Right kidney (tissue), 9 donors: ENCODE measurements at places on chromosomes 16 and 17.

GRCh38 chr16:89159066-89159849 is 12.3 kb upstream of the CDH15 start:
- DNase-seq: no peak

DNA sequence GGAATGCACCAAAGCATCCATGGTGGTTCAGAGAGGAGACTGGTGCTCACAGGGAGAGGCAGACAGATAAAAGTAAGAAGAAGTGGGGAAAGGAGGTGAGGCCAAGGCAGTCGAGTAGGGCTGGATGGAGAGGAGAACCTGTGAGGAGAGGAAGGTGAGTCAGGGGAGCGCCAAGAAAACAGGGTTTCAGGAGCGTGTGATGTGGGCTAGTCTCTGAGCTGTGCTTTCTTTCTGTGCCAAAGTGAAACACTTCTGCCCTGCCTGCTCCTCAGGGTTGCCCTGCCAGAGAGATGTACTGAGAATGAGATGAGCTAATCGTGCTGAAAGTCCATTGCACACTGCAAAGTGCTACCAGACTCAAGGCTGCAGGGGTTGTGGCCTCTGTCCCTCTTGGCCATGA is 310.7 kb upstream of the CCL2 start:
- DNase-seq: no peak

- no peak for DNase-seq
Observed at GRCh38 chr17:6191405-6192324, 121.5 kb downstream of the WSCD1 start.

DNA sequence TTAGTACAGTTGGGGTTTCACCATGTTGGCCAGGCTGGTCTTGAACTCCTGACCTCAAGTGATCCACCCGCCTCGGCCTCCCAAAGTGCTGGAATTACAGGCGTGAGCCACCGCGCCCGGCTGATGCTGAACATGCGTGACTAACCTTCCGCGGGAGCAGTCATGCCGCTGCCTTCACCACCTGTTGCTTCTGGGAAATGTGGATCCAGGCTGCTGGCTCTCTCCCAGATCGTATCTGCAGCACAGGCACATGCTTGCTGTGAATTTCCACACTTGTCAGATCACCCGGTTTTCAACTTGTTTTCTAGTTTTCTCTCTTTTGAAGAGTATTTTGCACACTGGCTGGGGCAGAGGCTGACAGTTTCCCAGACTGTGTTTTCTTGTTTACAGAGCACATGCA is 97.9 kb downstream of the ADCY9 start:
- no peak for DNase-seq

DNA sequence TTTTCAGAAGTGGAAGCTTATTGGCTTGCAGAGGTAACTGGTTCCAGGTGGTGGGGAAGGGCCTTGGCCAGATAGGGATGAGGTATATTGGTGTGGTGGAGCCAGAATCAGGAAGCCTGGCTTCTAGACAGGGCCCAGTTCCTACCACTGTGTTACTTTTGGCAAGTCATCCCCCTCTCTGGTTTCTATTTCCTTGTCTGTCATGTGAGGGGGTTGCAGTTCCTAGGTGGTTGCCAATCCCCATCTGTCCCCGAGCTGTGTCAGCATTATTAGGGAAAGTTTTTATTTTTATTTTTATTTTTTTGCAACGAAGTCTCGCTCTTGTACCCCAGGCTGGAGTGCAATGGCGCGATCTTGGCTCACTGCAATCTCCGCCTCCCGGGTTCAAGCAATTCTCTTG is 3.0 kb downstream of the SMCR8 start:
- DNase-seq: no peak

- DNase-seq: no peak
Observed at GRCh38 chr16:84111525-84111924, 5.2 kb downstream of the MBTPS1 start.

DNA sequence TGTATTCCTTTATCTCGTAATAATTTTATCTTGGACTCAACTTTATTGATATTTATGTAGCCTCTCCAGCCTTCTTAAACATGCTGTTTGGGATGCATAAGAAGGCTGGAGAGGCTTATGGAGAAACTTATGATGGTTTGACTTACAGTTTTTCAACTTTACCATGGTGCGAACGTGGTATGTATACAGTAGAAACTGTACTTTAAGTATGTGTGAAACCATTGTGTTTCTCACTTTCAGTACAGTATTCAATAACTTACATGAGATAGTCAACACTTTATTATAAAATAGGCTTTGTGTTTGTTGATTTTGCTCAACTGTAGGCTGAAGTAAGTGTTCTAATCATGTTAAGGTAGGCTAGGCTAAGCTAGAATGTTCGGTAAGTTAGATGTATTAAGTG is 206.8 kb downstream of the SEC14L1 start:
- no peak for DNase-seq

DNA sequence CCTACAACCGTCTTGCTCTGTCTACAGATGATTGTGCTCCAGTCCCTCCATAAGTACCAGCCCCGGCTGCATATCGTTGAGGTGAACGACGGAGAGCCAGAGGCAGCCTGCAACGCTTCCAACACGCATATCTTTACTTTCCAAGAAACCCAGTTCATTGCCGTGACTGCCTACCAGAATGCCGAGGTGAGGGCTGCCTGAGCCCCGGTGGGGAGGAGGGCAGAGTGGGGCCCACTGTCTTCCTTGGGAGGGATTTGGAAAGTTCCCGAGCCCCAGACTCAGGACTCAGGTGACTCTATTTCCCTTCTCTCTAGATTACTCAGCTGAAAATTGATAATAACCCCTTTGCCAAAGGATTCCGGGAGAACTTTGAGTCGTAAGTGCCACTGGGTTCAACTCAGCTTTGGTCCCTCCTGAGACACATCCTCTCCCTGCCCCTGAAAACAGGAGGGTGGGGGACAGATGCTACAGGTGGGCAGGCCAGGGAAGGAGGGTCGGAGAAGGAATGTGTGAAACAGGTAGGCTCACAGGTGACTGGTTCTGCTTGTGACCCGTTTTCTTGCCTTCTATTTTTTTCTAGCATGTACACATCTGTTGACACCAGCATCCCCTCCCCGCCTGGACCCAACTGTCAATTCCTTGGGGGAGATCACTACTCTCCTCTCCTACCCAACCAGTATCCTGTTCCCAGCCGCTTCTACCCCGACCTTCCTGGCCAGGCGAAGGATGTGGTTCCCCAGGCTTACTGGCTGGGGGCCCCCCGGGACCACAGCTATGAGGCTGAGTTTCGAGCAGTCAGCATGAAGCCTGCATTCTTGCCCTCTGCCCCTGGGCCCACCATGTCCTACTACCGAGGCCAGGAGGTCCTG is 11.4 kb downstream of the TBX21 start:
- no peak for DNase-seq

DNA sequence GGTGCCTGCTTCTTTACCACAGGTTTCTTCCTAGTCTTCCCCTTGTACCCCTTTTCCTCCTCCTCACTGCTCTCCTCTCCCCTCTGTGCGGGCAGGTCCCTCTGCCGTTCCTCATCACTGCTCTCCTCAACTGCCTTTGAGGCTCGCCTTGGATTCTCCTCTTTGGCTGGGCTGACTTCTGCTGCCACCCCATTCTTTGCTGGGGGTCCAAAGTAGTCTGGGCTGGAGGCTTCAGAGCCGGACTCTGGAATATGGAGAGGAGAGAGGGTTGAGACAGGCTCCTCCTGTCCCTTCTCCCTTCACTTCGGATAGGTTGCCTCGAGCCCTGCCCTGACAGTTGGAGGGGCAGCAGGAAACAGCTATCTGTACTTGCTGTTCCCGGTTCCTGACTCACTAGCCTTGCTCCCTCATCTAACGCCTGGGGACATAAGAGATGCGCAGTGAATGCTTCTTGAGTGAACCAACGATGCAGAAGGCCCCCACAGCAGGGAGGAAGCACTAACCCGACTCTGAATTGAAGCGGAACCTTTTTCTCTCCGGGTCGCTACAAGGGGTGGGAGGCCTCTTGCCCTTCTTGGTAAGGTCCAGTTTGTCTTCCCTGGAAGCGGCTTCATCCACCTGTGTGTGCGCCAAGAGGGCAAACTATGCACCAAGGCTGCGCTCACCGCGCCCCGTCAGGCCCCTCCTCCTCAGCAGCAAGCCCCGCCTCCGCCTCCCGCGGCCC is 655 bp downstream of the HIRIP3 start:
- no peak for DNase-seq

GRCh38 chr17:59167571-59168001 is 12.0 kb downstream of the PRR11 start:
- DNase-seq: no peak

- no peak for DNase-seq
Observed at GRCh38 chr16:10988164-10988803, 43.9 kb downstream of the CLEC16A start.

- DNase-seq: no peak
Observed at GRCh38 chr17:6471531-6472465, 27.5 kb downstream of the PIMREG start.

DNA sequence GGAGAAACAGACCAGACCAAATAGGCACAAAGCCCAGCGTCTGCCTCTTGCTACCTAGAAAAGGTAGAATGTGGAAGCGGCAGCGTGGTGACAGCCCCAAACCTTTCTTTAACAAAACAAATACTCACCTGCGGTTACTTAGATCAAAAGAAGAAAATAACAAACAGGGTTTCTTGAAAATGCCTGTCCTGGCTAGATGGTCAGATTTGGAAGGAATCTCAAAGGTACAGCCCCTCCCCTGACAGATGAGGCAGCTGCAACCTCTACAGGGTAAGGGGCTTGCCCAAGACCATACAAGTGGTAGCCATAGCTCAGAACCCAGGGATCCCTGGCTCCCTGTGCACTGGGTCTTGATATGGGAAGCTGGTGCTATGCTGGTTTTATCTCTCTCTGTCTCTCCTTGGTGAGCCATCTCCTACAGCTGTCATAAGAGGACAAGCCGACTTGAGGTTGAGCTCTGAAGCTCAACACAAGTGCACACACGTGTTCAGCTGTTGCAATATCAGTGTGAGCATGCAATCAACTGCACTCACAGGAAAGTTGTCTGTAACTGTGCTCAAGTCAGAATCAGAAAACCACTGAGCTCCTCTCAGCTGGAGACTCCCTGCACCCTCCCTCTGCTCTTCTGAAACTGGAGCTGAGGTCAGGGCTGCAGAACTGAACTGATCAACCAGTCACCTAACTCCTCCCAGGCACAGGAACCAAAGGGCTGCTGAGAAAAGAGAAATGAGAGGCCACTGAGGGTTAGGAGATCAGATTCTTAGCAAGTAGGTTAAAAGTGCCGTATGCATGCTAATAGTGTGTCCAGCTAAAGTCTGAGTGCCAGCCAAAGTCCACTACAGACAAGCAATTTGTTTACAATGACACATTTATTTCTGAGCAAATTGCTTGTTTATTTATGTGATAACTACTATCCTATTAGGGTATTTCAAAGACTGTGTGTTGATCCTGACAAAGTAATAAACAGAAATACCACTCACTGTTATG is 6.1 kb upstream of the RNF157 start:
- DNase-seq: no peak

- DNase-seq: no peak
Observed at GRCh38 chr16:64657316-64658011, 464.4 kb downstream of the CDH11 start.

DNA sequence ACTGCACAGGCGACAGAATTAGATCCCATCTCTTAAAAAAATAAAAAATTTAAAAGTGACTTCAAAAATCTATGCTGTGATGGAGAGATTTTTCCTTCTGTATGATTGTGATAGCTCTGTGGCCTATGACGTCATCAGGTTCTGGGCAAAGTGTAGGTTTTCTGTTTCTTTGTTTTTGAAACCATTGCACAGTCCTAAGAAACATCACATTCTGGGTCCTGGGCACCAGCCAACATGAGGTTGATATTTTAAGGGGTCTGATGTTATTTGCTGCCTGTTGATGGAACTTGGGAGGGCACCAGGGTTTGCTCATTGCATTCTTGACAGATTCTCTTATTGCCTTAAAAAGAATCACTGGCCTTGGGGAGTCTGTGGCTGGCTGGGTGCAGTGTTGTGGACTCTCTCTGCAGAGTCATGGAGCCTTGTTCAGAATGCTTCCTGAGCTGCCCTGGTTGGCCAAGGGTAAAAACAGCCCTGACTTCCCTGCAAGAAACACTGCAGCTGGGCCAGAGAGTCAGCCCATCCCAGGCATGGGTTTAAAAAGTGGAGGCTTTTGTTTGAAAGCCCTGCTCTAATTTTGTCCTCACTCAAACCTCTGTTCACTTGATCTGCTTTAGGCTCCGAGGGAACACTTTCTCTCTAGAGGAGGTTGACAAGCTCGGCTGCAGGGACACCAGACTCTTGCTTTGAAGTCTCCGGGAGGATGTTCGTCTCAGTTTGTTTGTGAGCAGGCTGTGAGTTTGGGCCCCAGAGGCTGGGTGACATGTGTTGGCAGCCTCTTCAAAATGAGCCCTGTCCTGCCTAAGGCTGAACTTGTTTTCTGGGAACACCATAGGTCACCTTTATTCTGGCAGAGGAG is 10.5 kb upstream of the CYLD start:
- DNase-seq: no peak
